ENCODE measurements at places on chromosomes 12 and 14.
A peak's percentile ranks its signal among the peaks of the same experiment; 100 is the strongest.

DNA sequence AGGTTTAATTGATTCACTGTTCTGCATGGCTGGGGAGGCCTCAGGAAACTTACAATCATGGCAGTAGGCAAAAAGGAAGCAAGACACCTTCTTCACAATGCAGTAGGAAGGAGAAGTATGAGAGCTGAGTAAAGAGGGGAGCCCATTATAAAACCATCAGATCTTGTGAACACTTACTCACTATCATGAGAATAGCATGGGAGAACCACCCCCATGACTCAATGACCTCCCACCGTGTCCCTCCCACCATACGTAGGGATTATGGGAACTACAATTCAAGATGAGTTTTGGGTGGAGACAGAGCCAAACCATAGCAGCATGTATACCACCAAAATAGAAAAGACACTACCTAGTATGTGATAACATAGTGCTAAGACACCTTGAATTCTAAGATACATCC lies 2.9 kb upstream of the HMGA2 start:
- no peak for DNase-seq

GRCh38 chr12:119704065-119704747 lies 36.3 kb downstream of the PRKAB1 start:
- DNase-seq: no peak

GRCh38 chr12:65171870-65172269 lies 2.5 kb downstream of the LEMD3 start:
- DNase-seq: no peak

- DNase-seq: no peak
Observed at GRCh38 chr14:20434701-20435581, 1.0 kb downstream of the KLHL33 start.

GRCh38 chr14:101826351-101826750 lies 64.8 kb downstream of the PPP2R5C start:
- no peak for DNase-seq

- DNase-seq: no peak
Observed at GRCh38 chr14:85106506-85106905, 423.4 kb upstream of the FLRT2 start.

DNA sequence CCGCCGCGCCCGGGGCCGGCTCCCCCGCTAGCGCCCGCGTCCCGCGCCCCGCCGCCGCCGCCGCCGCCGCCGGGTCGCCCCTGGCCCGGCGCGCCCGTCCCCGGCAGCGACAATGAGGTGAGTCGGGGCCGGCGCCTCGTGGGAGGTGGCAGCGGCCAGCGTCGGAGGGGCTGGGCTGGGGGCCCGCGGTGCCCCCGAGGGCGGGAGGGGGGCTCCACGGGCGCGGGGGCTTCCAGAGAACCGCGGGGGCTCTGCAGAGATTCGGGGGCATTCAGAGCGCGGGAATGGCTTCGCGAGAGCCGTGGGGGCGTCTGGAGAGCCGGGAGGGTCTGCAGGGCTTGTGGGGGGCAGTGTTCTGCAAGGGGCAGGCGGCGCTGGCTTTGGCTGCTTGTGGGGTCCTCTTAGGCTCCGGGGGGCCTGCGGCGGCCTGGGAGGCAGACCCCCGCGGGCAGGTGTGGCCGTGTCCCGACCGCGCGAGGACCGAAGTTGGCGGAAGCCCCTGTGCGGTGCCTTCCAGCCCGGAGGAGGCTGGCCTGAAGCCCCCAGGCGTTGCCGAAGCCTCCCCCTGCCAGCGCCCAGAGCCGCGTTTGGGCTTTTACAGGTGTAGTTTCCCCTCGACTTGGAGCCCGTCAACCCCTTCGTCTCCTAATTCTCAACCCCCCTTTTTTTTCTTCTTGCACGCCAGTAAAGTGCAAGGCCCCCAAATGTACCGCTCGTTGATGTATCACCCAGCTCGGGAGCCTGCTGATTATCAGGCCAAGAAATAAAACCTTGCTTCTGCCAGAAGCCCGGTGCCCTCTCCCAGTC lies 93.1 kb upstream of the EVL start:
- peak; percentile 15 for DNase-seq

DNA sequence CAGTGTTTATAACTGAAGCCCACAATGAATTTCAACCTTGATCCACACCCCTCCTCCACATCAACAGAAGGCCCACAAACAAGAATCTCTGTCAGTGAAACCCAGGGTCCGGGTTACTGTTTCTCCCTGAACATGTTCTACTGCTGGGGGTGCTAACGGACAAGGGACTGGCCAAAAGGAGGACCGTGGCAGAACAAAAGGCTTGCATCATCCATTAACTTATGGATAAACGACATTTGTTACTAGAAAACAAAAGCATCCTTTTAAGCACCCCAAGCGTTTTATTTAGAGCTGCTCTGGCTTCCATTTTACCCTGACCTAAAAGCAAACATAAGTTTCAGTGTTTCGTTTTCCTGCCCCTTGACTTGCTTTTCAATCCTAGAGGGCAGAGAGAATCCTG lies 32.2 kb downstream of the BRAP start:
- DNase-seq: no peak

DNA sequence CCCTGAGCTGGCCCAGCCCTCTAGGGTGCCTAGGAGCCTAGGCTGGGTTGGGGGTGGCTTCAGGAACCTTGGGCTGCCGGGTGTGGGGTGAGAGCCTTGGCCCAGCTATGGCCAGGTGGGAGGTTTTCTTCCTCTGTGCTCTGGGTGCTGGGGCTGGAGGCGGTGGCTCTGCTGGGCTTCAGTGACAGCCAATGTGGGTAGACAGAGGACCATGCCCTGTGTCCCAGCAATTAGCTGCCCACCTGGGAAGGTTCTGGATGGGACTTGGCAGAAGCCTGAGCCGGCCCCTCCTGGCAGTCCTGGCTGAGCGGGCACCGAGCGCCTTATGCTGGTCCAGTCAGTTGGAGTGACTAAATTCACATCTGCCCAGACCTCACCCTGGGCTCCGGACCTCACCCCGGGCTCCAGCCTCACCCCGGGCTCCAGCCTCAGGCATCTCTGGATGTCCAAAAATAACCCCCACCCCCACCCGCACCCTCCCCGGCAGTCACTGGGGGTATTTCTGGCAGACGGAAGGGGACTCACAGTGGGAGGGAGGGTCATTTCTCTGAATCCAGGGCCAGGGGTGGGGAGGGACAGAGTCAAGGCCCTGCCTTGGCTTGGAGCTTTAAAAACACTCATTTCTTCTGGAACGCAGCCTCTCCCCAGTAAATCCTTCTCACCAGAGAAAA lies 46.9 kb downstream of the CYP46A1 start:
- DNase-seq: no peak

GRCh38 chr12:56151672-56152131 lies 685 bp upstream of the MYL6B start:
- peak; percentile 8 for DNase-seq

DNA sequence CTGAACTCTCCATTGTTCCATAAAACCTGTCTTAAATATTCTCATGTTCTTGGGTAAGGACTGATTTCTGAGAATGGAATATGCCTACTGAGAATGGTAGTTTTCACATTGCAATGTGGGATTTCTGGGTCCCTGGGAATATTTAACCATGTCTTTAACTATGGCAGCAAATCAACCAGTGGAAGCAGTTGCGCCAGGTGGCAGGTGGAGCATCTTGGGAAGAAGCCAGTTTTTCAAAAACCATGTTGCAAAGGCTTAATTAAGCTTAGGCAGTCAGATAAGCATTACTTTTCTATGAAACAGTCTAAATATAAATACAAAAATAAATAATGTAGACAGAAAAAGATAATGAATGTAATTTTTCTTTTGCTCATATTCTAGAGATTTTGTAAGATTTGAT lies 448.1 kb downstream of the ADAMTS20 start:
- DNase-seq: no peak

DNA sequence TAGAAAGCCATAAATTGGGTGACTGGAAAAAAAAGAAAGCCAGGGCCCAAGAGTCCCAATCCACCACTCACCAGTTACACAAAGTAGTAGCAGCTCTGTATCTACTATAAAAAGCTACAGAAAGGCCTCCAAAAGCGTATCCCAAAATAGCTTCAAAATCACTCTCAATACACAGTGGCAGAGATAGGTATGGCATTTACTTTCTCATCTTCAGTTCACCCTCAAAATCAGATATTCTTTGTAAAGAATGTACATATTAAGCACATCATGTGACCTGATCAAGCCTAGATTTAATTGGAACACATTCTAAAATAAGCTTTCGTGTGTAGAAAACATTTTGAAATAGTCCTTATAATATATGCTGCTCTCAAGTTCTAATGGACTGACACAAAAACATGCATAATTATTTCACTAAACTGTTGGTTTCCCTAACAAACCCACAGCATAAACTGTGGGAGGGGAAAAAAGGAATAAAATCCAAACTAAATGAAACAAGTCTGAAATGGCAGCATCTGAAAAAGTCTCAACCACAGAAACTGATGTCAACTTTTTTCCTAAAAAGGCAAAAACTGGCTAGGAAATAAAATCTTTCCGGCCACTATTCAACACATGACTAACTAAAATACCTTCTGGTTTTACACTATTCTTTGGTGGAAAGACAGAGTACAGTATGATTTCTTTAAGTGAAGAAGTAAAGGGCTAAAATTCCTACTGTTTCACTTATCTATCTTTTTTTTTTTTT lies 25.9 kb downstream of the UBE2N start:
- DNase-seq: no peak

- DNase-seq: no peak
Observed at GRCh38 chr14:101933209-101933608, 31.2 kb upstream of the DYNC1H1 start.

DNA sequence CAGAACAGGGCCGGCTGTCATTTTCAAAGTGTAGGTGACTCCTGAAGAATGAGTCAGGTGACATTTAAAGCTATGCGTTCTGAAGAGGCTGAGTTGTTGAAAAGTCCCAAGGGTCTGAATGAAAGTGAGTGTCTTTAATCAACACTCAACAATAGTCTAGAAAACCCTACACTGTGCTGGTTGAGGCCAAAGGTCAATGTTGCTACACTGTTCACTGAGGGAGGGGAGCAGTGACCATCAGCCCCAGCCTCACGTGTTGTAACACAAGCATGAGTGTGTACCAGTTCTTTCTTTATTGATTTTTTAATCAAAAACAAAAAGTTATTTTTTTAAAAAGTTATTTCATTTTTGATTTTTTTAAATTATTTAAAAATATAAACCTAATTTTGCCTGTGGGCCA lies 418.8 kb upstream of the LRFN5 start:
- DNase-seq: no peak

GRCh38 chr14:69093631-69094421 lies 59.1 kb downstream of the DCAF5 start:
- no peak for DNase-seq

DNA sequence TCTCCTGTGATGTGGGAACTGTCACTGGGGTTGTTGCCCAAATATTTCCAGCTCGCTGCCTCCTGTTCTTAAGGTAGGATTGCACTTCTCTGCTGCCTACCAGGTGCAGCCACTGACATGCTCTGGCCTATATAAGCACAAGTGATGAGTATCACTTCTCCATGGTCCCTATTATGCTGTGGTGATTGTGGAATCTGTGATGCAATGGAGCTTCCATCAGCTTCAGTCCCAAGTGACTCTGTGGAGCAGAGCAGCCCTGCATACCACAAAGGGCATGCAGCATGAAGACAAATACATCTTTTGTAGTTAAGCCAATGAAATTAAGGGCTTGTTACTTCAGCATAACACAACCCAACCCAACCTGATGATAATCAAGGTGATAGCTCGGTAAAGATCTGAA lies 43.5 kb downstream of the CKAP4 start:
- DNase-seq: no peak

GRCh38 chr12:118851891-118852290 lies 129.4 kb upstream of the SRRM4 start:
- DNase-seq: no peak

DNA sequence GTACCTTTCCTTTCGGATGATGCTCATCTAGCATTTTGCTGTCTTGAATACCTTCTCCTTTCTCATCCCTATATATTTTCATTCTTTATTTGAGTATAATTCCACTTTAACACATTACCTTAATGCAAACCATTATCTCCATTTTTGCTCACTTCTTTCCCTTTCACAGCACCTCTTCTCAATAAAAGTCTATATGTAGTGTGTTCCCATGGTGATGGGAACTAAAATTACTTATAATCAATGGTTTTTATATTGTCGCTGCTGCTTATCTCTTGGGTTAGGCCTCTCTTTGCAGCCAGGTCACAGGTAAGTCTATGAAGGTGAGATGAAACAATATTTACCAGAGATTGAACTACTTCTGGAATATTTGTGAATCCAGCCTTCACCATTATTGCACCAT lies 121.6 kb upstream of the FGD4 start:
- DNase-seq: no peak

- no peak for DNase-seq
Observed at GRCh38 chr14:73245480-73246325, 8.4 kb downstream of the PAPLN start.

DNA sequence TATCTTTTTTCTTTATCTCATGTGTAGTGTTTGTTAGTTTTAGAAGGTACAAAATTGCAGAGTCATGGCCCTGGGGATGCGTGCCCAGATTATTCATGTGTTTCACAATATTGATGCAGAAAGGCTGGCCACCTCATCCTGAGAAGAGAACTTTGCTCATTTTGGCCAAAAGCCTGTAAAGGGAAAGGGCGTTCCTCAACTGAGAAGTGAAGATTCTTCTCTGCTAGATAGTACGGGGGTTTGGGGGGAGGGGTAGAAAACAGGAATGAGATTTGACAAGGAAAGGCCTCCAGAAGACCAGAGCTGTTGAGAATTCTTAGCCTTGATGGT lies 1.7 kb downstream of the MGST1 start:
- DNase-seq: no peak

- DNase-seq: no peak
Observed at GRCh38 chr12:124006846-124007713, 34.1 kb downstream of the ZNF664 start.

GRCh38 chr14:68924186-68925158 lies 54.6 kb downstream of the ACTN1 start:
- no peak for DNase-seq

- DNase-seq: no peak
Observed at GRCh38 chr12:101612160-101612916, 17.6 kb downstream of the MYBPC1 start.

DNA sequence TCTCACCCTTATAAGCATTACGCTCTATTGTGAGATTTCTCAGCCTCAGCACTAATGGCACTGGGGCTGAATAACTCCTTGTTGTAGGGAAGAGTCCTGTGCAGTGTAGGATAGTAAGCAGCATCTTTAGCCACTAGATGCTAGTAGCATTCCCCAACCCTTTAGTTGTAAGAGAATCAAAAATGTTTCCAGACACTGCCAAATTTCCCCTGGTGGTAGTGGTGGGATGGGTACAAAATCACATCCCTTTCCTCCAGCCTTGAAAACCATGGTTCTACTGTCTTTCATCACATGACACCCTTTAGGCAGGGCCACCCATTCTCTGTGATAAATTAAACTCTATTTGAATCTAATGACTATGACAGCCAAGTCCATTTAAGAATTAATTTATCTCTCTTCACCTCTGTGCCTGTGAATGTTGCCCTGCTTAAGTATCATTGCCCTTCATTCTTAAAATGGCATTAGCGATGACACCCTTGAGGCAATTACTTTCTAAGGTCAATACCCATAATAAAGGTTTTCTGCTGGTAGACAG lies 199.4 kb downstream of the ANO4 start:
- DNase-seq: no peak

- DNase-seq: no peak
Observed at GRCh38 chr12:15000575-15000974, 27.7 kb downstream of the PDE6H start.
